ENCODE measurements at places on chromosomes 2 and 18. TPM values are rescaled to one million over a fixed set of nuclear protein-coding genes. Genes with fewer than 3 reads are reported as not detected.
A peak's percentile ranks its signal among the peaks of the same experiment; 100 is the strongest.

DSG1 gene
- total RNA-seq: not detected

CCL20 gene
- total RNA-seq: 3.8 TPM

- no peak for DNase-seq
Observed at GRCh38 chr2:68279691-68280090, 27.4 kb upstream of the PPP3R1 start.

DNA sequence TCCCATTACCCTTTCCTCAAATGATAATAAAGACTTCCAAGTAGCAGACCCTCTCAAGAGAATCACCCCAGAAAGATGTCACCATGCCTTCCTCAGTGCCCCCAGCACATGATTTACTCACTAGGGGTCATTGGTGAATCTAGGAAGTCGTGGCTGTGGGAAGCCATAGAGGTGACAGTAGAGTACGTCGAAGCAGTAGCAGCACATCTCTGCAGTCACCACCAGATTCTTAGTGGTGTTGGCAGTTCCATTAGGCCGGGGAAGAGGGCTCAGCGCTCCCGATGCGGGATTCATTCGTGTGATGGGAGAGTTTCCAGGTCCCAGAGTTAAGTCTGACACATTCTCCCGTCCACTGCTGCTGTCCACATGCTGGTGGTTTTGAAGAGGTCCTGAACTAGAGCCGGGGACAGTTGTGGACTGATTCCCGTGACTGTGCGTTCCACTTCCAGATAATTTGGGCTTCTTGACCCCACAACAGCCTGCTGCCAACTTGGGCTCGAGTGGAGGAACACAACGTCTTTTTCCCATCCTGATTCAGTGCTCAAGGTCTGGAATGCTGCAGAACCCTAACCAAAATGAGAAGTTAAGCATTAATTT, 12.0 kb downstream of the AMMECR1L start:
- no peak for DNase-seq

DNA sequence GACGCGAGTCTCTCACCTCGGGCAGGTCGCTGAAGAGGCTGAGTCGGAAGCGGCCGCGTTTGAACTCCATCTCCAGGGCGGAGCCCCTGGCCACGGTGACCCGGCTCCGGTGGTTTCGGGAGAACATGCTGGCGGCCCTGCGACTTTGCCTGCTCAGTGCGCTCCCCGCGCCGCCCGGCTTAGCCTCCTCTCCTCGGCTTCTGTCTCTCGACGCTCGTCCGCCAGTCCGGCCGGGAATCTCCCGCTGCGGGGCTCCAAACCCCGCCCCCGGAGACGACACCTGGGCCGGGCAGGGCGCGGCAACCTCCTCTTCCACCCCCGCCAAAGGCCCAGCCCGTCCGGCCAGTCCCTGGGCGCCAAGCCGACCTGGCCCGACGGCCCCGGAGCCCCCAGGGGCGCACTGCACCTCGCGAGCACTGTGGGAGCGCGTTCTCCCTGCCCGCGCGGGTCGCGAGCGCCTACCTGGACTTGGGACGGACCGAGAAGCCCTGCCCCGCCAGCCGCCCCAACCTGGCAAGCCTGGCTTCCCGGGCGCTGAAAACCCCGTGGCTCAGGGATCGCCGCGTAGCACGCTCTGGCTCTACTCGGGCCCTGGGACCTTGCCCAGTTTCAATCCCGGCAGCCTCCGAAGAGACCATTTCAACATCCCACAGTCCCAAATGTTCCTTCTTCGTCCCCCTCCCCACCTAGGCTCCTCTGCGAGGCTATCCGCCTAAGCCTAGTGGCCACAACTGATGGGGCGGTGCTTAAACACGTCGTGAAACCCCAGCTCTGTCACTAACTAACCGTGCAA, at the start of gene RTKN:
Gene RTKN (minus strand): TSS at position 248 of the 793 bp plus-strand sequence. CDS start 121 bp downstream, at position 127.
- no peak for DNase-seq

- DNase-seq: peak; percentile 80
Observed at GRCh38 chr2:122203523-122203922, 448.1 kb downstream of the TSN start.

Data from Daoy (cell line).